ENCODE measurements at places on chromosomes 6 and 20.
A peak's percentile ranks its signal among the peaks of the same experiment; 100 is the strongest.

DNA sequence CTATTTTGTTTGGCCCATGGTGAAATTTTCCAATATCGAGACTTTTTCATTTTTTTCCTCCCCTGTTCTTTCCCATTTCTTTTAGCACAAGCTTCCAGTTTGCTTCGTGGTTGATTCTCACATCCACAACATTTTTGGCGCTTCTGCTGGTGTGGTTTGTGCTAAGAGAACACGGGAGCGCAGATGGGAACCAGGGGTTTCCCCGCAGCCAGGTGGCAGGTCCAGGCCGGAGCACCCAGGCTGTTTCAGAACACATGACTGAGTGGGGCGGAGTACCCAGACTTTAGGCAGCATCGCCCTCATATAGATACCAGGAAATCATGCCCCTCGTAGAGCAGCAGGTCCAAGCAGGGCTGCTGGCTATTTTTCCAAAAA lies 58.0 kb downstream of the SYTL3 start:
- DNase-seq: no peak

DNA sequence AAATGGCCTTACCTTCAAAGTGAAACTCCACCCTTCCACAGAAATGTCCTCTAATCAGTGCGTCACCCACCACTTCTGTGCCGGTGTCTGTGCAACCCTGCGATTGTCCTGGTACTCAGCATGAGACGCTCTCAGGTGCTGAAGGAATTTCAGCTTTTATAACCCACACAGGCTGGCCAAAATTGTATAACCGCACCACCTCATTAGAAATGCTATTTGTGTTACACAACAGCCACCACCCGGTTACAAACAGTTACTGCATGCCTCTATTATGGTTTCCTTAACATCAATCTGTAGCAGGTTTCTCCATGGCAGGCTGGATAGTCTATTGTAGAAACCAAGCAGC lies 51.5 kb downstream of the SLC23A2 start:
- no peak for DNase-seq

- no peak for DNase-seq
Measured at GRCh38 chr6:143234734-143235133, 174.0 kb downstream of the AIG1 start.

DNA sequence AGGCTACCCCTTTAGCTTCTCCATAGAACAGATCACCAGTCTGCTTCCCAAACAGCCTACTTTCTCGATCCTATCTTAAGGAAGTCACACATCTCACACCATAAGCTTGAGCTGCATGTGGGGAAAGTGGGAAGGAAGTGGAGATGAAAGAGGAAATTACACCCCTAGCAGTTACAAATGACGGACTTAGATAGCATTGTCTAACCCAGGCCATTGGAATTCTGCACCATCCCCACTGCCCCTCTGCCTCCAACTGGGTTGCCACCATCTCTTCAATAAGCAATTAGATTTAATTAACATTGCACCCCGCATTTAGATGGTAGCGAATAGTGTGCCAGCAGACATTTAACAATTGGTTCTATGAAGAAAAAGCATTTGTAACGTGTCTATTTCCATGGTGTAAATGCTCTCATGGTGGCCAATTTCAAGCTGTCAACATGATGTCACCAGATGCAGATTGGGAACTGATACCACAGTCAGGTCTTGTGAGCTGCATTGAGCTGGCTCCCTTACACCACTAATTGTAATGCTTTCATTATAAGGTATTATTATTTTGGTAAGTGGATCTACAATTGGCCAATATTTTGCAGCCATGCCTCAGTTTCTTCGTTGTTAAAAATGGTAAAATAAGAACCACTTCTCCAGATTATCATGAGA lies 124.7 kb downstream of the CD24 start:
- DNase-seq: no peak

DNA sequence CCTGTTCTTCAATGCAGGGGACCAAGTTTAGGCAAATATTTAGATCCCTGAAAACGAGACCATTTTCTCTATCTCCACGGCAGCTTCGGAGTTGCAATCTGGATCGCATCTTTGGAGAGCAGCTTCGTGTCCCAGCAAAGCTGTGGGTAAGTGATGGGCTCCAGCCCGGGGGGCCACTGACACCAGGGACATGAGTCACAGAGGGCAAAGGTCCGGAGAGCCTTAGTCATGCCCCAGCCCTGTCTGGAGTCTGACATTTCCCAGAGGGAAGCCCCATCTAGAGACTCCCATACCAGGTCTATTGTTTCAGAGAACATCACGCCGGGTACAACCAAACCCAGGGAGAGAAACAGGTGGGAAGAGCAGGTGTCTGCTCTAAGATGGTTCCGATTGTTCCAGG lies 95.9 kb downstream of the NFATC2 start:
- no peak for DNase-seq

GRCh38 chr6:26421259-26422144 lies 18.8 kb upstream of the BTN3A3 start:
- DNase-seq: peak; percentile 17
